ENCODE measurements at places on chromosomes 16 and 17.

DNA sequence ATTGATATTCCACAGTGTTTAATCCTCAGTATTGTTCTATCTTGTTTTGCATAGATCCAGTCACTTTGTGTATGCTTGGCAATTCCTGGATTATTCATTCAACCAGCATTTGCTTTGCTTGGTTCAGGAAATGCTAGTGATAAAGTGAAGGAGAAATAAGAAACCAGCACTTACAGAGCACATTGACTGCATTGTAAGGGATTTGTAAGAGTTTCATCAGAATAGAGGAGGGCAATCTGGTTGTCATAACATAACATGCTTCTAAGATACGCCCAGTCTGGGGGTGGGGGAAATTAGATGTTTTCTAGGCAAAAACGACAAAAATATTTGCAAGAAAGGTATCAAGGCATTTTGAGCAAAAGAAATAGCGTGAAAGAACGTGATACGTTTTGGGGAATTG lies 40.4 kb downstream of the TNRC6A start:
- no peak for ATAC-seq

GRCh38 chr17:32746698-32747097 lies 130.2 kb downstream of the MYO1D start:
- ATAC-seq: no peak

DNA sequence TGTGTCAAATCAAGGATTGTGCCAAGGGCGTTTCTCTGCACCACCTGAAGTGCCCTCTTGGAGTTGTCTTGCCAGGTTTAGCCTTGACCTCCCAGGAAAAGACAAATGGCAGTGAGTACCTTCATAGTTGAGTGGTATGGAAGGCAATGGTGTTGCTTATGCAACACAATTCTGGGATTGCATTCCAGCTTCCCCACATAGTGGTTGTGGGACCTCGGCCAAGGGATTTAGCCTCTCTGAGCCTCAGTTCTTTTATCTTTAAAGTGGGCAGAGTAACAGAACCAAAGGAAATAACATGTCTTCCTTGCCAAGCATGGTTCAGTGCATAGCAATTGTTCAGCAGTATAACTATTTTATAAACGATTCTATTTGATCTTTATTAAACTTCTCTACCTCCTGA lies 49.4 kb downstream of the CCDC42 start:
- ATAC-seq: no peak

- no peak for ATAC-seq
These were observed 142.2 kb downstream of the ENGASE start for GRCh38 chr17:79216826-79217225.

DNA sequence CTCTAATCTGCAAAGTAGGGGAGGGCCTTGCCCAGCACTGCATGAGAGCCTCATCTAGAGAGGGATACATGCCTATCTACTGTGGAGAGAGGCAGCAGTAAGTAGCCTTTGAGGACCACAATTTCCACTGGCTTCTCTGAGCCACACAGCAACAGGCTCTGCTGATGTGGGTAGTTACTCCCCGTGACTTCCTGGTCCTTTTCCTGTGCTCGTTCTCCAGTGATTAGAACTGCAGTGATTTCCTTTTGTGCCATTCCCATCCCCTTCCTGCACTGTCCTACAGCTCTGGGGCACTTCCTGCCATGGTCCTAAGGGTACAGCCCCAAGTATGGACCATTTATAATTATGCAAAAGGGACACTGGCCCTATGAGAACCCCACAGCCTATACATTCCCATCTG lies 3.0 kb downstream of the PLSCR3 start:
- ATAC-seq: no peak

DNA sequence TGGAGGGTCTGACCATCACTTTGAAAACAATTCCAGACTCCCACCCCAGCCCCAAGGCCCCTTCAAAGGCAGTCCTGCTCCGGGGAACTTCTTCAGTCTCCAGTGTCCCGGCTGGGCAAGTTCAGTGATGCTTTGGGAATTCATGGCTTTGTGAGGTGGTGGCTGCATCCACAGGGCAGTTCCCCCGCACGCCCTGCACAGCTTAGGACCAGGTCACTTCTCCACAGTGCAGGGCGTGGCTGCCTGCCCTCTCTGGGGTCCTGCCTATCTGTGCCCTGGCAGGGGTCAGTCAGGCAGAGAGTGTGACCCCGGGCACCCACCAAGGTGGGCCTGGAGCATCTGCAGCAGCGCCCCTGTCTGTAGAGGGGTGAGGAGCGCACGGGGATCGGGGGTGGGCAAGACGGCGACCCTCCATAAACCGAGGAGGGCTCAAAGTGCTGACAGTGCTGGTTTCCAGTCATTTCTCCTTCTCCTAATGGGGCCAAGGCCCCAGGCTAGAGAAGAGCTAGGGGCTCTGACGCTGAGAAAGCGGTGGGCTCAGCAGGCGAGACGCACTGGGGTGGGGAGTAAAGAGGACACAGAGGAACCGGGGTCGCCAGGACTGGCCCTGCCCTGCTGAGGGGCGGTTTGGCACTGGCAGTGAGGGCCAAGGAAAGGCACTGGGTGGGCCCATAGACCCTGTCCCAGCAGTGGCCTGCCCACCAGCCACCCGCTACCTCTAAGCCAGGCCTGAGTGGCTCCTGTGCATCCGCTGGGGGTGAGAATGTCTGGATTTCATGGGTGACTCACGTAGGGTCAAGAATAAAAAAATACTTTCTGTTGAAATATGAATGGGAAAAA lies 4.2 kb upstream of the ARHGAP27 start:
- ATAC-seq: no peak

DNA sequence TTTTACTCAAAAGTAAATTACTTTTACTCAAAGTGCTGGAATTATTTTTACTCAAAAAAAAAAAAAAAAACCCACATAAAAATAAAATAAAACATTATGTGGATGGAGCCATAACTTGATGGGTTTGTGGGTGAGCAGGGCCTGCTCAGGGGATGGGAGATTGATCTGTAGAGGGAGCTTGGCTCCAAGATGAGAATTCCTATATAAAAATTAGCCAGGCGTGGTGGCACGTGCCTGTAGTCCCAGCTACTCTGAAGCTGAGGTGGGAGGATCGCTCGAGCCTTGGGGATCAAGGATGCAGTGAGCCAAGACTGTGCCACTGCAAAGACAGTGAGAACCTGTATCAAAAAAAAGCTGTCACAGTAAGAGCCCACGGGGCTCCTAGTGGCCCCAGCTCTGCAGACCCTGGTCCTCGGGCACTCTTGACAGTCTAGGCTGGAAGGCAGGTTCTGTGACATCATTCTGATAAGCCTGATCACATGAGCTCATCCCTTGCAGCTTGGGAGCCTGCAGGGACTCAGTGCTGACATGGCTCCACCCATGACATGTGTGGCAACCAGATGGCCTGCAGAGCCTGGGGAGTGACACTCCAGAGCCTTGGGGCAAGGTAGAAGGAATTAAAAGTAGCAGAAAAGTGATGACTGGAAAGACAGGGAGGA lies 42.5 kb downstream of the ST3GAL2 start:
- no peak for ATAC-seq

DNA sequence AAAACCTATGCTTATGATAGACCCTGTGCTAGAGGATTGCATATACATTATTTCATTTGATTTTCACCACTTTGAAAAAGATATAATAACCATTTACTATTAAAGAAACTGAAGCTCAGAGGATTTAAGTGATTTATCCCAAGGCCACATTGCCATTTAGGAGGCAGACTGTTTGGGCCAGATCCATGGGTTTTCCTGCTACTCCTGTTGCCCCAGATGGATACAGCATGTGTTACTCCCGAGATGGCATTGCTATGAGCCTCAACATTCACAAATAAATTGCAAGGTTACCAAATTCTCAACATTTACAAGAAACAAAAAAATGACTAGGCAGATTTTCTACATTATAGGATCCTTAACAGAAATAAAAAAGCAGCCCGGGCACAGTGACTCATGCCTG lies 322.1 kb upstream of the SOX9 start:
- ATAC-seq: no peak

GRCh38 chr16:1425616-1426370 lies 5.1 kb upstream of the PERCC1 start:
- ATAC-seq: no peak

DNA sequence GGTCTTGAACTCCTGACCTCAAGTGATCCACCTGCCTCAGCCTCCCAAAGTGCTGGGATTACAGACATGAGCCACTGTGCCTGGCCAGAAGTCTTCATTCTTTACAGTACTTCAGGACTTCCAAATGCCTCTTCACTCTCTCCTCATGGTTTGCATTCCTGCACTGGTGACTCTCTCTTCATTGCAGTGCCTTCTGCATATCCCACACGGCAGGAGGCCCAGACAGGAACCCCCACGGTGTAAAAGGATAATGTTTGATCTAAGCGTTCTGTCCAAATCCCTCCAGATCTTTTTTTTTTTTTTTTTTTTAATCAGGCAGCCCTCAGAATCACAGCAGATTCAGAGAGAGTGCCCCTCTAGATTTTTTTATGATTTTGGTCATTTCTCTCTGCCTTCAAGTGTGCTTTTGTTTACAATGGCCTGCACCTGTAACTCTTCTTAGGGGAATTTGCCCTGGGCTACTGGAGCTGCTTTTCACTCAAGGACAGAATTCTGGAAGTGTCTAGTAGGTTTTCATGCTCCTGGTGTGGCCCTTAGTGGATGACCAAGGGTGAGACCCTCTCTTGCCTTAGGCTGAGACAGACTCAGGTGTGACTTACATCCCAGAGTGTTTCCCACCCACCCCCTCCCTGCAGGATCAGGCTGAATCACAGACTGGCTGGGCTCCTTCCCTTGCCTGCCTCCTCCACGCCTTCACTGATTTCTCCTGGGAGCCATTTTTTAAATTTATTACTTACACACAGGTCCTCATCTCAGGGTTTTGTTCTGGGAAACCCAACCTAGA lies 19.8 kb upstream of the NF1 start:
- ATAC-seq: no peak

GRCh38 chr17:57471868-57472368 lies 215.6 kb downstream of the MSI2 start:
- no peak for ATAC-seq

- no peak for ATAC-seq
These were observed 680 bp downstream of the SKA2 start for GRCh38 chr17:59154292-59154720.

DNA sequence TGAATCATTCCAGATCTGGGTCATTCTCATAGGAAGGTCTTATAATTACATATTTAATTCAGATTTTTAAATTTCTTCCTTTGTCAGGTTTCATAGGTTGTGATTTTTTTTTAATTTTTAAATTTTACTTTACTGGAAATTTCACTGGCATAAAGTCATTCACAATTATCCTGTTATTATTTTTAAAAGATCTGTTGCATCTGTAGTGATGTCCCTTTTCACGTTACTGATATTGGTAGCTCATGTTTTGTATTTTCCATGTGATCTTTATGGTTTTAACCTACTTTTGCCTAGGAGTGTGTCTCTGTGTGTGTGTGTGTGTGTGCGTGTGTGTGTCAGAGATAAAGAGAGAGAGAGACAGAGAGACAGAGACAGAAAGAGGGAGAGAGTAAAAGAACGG lies 216.6 kb upstream of the KCNJ16 start:
- no peak for ATAC-seq

DNA sequence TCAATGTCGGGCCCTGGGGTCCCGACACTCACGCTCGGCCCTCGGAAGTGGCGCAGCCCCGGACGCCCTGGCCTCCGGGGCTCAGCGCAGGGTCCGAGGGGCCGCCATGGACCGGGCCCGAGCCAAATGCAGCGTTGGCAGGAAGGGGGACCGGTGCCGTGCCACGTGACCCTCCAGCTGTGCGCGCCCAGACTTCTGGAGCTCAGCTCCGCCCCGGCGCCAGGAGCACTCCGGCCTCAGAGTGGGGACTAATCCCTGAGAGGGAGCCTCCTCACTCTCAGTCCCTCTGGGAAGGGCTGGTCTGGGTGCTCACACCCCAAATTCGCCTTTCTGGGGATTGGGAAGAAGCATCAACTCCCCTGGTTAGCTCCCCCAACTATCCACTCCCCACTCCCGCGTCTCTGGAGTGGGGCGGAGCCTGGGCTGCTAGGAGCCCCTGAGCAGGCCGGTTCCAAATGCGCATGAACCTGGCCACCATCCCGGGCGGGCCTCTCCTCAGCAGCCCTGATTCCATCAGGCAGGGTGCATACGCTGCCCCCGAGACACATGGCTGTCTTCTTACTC lies at the start of gene B3GNT9:
Gene B3GNT9, minus strand, starts transcription at position 166 of the 564 bp plus-strand sequence. CDS start 513 bp downstream, outside the sequence.
- no peak for ATAC-seq

- ATAC-seq: no peak
These were observed 31.9 kb downstream of the CMC2 start for GRCh38 chr16:80974649-80975376.

- ATAC-seq: no peak
These were observed 10.7 kb downstream of the CACNG1 start for GRCh38 chr17:67055041-67055443.

DNA sequence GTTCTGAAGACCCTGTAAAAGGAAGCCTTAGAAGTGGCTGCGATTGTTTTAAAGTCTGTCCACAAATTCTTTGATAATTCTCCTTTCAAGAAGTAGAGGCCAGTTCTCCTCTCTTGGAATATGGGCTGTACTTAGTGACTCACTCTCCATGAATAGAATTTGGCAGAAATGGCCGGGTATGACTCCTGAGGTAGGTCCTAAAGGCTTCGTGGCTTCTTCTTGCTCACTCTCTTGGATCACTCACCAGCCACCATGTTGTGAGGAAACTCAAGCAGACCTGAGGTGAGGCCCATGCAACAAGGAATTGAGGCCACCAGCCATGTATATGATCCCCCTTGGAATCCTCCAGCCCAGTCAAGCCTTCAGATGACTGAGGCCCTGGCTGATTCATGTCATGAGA lies 75.8 kb downstream of the WWOX start:
- ATAC-seq: no peak

DNA sequence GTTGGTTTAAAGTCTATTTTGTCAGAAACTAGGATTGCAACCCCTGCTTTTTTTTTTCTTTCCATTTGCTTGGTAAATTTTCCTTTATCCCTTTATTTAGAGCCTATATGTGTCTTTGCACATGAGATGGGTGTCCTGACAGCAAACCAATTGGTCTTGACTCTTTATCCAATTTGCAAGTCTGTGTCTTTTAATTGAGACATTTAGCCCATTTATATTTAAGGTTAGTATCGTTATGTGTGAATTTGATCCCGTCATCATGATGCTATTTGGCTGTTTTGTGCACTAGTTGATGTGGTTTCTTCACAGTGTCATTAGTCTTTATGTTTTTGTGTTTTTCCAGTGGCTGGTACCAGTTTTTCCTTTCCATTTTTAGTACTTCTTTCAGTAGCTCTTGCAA lies 127.7 kb upstream of the ZNF267 start:
- no peak for ATAC-seq

- ATAC-seq: no peak
These were observed 17.1 kb upstream of the PHB1 start for GRCh38 chr17:49431743-49432142.

DNA sequence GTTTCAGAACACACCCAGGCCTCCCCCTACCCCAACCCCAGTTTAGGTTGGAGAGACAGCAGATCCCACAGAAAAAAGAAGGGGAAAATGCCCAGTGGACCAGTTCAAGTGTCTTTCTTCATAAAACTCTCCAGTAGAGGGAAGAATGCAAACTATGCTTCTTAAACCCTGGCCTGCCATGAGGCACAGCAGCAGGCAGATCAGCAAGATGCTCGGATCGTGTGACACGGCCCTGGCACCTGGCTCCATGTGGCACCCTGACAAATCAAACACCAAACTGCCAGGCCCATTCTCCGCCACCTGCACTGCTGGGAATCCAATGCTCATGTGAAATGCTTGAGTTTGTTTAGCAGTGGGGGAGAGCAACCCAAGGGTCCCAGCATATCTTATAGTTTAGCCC lies 166.8 kb downstream of the SOX9 start:
- no peak for ATAC-seq
